Right lung (tissue), 10 donors: ENCODE measurements at places on chromosomes 5 and 9. TPM values are rescaled to one million over a fixed set of nuclear protein-coding genes. Genes with fewer than 3 reads are reported as not detected.

GRCh38 chr5:96572864-96573512 is 89.2 kb upstream of the CAST start:
- no peak for DNase-seq

The RXRA gene
- polyA plus RNA-seq, result 47.8 TPM

GRCh38 chr5:84825606-84826005 is 440.9 kb upstream of the EDIL3 start:
- DNase-seq, result no peak

- peak; percentile 81 for DNase-seq
These were observed 127.7 kb downstream of the RGS3 start for GRCh38 chr9:113590991-113591898.

The LURAP1L gene
- 54.0 TPM for polyA plus RNA-seq
